Keratinocyte (primary cell): ENCODE measurements at places on chromosomes 7 and 10. TPM values are rescaled to one million over a fixed set of nuclear protein-coding genes. Genes with fewer than 3 reads are reported as not detected.

The WNT8B gene
- not detected in 3 replicates for polyA plus RNA-seq

The GAD2 gene
- not detected in 3 replicates for polyA plus RNA-seq

DNA sequence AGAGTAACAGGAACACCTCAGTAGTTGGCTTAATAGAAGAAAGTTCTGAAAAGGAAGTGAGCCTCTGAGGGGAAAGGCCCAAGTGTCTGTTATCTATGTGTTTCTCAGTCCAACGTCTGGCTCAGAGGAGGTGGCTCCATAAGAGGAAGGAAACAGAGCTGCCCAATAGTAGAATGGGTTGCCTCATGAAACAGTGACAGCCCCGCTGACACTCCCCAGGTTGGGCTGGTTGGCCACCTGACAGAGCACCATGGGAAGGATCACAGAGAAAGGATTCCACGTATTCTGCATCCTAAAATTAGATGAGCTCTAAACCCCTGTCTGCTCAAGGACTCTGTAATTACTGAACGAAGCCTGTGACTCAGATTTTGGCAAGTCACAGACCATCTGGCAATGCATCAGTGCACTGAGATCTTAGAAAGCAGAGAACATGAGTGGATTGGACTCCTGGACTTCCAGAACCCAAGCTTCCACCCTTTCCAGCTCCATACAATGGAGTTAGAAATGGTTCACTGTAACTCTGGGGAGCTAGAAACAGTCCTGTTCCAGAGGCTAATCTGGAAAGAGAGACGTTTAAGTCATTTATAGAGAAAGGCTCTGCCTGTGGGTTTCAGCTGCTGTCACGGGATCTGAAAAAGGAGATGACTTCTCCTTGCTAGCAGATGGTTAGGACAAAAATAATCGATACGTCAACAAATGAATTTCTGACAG is 2.9 kb downstream of the PKD2L1 start:
- no peak overlapping the region for H3K27ac ChIP-seq
- no peak for DNase-seq
- no peak overlapping the region for H3K4me3 ChIP-seq
- H3K36me3 ChIP-seq, result no peaks in the 10 kb centered on the region
- no peaks in the 10 kb centered on the region for H3K4me1 ChIP-seq
- peaks cover 19% of the 10 kb centered on the region for H3K27me3 ChIP-seq

- DNase-seq, result no peak
- H3K27me3 ChIP-seq, result peaks cover 9% of the 10 kb centered on the region
- H3K27ac ChIP-seq, result no peak overlapping the region
- H3K4me1 ChIP-seq, result no peaks in the 10 kb centered on the region
- no peak overlapping the region for H3K4me3 ChIP-seq
Measured at GRCh38 chr10:127888521-127889312, 4.0 kb downstream of the CLRN3 start.

- no peaks in the 10 kb centered on the region for H3K27me3 ChIP-seq
- H3K36me3 ChIP-seq, result no peaks in the 10 kb centered on the region
- no peaks in the 10 kb centered on the region for H3K4me1 ChIP-seq
Measured at GRCh38 chr10:59315465-59315864, 46.9 kb downstream of the FAM13C start.

DNA sequence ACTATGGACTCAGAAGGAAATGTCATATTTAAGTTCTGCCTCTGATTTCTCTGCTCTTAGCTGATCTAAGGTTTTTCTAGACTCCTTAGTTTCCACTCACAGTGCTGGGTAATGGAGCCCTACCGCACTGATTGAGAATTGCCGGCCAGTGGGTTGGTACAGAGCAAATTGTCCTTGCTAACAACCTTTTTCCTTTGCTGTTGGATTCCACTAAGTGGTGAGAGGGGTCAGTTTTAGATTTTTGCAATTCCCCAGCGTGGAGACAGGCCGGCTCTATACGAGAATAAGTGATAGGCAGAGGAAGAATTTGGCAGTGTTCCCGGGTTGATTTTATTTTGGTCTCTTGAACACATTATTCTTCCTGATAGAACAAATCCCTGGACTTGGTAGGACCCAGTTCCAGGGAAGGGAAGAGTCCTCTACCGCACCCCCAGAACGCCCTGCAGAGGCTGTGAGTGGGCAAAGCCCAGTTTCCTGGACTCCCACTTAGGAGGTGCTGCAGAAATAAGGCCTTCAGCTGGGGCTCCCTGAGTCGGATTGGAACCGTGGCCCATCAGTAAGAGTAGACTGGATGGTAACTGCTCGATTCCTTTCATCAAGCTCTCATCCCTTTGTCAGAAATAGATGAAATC is 3.0 kb upstream of the NRP1 start:
- H3K27ac ChIP-seq, result peak overlapping the region; percentile 94
- H3K4me3 ChIP-seq, result peak overlapping the region; percentile 89
- no peaks in the 10 kb centered on the region for H3K27me3 ChIP-seq
- no peaks in the 10 kb centered on the region for H3K36me3 ChIP-seq
- no peak for DNase-seq

DNA sequence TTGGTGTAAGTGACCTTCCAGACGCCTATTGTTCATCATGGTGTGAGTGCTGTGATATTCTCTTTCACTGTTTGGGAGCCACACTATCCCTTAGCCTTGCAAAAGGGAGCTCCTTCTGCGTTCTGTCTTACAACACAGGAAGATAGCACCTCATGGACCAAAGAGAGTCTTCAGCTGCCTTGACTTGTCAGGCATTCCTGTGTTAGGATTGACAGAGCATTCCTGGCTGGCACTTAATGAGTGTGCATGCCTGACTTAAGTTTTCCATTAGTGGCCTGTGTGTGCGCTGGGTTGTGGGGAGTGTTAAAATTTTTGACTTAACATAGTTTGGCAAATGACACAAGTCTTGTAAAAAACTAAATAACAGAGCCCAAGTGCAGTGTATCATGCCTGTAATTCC is 21.9 kb upstream of the MSRB2 start:
- DNase-seq, result peak; percentile 25
- H3K4me3 ChIP-seq, result no peak overlapping the region
- no peaks in the 10 kb centered on the region for H3K27me3 ChIP-seq
- H3K27ac ChIP-seq, result no peak overlapping the region
- peaks cover 4% of the 10 kb centered on the region for H3K4me1 ChIP-seq
- no peaks in the 10 kb centered on the region for H3K36me3 ChIP-seq
